ENCODE measurements at places on chromosomes 5 and 9.

GRCh38 chr5:6419340-6419852 is 29.3 kb upstream of the UBE2QL1 start:
- no peak for DNase-seq

DNA sequence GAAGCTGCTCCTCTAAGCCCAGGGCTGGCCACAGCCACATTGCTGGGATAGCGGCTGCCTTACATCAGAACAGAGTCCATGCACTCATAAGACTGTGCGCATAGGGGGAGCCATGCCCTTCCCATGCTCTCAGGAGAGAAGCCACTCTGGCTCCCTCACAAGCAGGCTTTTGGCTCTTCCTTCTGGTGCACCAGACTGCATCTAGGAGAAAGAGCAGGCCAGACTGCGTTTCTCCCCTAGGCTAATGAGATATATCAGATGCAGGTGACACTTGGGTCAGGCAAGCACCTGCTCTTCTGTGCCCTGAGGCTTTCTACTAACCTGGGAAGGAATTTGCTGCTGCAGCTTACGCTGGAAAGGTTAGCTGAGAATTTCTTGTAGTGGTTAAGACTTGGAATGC is 43.2 kb upstream of the BRINP1 start:
- no peak for DNase-seq

DNA sequence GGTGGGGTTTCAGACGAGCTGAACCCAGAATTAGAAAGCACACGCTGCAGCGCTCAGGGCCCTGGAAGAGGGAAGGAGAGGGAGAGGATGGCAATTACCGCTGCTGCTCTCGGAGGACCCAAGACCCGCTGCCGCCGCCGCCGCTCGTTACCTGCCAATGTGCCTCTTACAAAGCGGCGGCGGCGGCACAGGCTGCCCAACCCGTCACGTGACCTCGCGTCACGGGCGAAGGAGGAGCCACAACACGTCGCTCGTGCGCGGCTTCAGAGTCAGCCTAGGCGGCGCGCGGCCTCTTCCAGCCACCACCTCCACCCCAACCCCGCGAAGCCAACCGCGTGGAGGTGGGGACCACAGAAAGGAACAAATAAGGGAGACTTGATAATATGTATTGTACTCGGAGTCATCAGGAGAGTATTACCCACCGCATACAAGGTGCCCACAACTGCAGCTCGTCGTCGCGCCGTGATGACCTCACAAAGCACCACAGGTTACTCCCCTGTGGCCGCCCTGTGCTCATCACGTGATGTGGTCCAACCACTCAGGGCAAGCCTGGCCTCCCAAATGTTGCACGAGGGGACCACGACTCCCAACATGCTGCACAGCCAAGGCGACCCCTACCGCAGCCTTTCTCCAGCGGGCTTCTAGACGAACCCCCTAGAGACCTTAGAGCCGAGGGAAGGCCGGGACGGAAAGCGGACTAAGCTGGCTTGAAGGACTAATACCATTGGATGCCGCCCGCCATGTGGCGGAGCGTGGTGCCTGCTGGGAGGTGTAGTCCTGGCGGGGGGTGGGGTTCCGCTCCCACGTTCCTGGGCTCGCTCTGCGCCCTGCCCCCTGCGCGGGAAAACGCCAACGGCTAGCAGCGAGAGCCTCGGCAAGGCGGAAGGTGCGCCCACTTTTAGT is at the start of gene UBAP2:
Gene UBAP2 (minus strand): TSS at position 161 of the 903 bp plus-strand sequence. CDS start 31,739 bp downstream, outside the sequence.
- peak; percentile 100 for DNase-seq

GRCh38 chr9:73549991-73550390 is 398.3 kb downstream of the ANXA1 start:
- DNase-seq: no peak

All from stimulated activated naive CD4-positive, alpha-beta T cell (primary cell).